ENCODE measurements at places on chromosomes 6 and 20.

DNA sequence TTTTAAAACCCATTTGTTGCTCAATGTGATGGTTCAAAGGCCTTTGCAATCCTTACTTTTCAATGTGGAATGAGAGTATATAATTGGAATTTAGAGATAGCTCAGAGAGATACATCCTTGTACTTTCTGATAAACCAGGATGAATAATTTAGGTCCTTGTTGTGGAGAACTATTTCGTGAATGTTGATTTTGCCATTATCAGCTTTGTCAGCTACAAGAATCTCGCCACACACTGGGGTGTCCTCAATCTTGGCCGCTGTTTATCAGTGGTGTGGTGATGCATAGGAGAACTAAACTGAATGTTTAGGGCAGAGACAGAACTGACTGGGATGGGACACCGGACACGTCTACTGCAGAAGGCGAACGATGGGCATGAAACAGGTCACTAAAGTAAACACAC lies 111.2 kb upstream of the SLC35B3 start:
- no peak for DNase-seq

DNA sequence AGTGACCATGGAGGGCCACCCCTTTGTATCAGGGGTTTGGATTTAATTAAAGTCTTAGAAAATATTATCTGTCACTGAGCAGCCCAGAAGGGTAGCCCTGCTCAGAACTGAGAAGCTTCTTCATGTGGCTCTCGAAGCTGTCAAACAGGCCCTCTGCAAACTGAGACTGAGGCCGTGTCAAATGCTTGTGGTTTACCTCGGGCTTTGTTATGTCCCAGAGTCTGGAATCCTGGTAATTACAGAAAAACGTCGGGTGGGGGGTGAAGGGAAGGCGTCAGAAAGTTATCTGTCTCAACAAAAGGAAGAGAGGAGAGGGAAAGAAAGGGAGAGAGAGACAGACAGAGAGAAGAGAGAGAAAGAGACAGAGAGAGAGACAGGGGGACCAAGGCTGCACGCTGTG lies 200.8 kb downstream of the BMP7 start:
- no peak for DNase-seq

GRCh38 chr6:156974830-156975261 lies 197.7 kb downstream of the ARID1B start:
- no peak for DNase-seq

DNA sequence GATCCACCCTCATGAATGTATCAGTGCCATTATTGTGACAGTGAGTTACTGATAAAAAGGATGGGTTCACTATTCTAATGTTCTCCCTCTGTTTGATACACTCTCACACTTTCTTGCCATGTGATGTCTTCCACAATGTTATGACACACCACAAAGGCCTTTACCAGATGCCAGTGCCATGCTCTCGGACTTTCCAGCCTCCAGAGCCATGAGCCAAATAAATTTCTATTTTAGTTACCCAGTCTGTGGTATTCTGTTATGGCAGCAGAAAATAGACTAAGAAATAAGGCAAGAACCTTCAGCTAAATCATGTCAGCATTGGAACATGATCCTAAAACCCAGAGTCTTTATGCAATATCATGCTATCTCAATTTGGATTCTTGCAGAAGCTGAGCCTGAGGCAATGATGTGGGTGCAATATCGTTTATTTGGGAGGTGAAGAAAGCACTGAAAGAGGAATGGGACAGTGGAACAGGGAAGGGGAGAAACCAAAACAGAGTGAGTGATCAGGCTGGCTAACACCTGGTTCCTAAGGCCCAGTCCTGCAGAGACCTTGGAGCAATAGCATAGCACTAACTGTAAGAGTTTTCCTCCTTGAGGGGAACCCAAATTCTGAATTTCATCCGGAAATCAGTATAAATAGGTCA lies 130.4 kb upstream of the LRFN2 start:
- DNase-seq = no peak

DNA sequence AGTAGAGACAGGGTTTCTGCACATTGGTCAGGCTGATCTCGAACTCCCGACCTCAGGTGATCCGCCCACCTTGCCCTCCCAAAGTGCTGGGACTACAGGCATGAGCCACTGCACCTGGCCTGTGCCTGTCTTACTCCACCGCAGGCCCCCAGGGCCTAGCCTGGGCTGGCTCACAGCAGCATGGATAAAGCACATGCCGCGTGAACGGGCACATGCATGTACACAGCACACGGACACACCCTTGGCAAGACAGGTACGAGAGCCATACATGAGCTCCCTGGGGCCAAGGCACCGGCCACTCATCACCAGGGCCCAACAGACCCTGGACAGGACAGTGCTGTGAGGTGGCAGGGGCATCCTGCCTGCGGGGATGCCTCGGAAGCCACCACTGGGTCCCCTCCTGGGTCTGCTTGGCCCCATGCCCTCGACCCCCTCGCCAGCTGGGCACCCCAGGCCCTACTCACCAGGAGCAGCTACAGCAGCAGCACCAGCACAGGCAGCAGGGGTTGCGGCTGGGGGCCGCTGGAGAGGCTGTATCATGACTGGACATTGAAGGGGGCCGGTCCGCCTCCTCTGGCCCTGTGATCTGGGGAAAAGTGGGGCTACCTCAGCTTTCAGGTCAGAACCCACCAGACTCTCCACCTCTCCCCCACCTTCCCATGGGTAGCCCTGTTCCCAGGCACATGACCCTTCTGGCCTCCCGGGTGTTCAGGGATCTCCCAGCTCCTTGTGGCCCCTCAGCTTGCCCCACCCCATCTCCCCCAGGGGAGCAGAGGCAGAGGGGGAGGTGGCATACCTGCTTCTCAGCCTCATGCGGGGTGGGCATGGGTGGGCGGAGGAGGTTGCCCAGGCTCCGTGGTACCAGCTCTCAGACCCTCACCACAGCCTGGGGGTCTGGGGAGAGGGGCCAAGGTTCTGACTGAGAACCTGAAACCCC lies 3.0 kb downstream of the RGS19 start:
- DNase-seq = no peak

DNA sequence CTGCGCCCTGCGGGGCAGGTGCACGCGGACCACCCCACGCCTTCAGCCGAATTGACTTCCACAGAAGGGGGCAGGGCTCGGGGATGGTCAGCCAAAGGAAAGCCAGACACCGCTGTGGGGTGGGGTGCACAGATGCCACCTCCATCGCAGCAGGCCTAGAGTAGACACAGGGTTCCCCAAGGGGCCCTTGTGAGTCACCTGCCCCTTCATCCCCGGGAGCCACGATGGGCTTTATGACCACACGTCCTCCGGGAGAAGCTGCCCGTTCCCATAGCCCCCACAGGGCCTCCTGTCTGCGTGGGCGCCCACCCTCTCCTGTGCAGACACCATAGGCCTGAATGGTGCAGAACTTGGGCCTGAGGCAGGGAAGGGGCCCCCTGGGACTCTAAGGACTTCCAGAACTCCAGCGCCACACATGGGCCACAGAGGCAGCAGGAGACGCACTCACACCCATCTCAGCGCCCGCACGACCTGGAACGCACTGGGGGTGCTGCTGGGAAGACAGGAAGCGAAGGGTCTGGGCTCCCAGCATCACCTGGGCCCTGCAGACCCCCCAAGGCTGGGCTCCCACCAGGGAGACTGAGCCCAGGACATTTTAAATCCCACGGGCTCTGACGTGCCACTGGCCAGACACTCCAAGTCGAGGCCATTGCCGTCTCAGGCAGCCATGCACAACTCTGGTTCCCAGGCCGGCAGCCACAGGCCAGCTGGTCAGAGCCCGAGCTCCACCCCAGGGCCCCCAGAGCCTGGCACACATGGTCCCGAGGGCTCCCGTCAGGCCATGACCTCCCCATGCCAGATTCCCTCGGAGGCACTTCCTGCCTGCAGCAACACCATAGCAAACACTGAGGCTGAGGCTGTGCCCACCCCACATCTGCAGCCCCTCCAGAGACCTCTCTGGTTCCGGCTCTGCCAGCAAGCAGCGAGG lies 134.2 kb downstream of the DLL1 start:
- DNase-seq = no peak

GRCh38 chr6:157996201-157996712 lies 14.6 kb downstream of the SYNJ2 start:
- DNase-seq = no peak

- DNase-seq = no peak
Observed at GRCh38 chr6:15512126-15512525, 150.7 kb downstream of the DTNBP1 start.

GRCh38 chr6:91678679-91679446 lies 1092.0 kb upstream of the MAP3K7 start:
- no peak for DNase-seq

DNA sequence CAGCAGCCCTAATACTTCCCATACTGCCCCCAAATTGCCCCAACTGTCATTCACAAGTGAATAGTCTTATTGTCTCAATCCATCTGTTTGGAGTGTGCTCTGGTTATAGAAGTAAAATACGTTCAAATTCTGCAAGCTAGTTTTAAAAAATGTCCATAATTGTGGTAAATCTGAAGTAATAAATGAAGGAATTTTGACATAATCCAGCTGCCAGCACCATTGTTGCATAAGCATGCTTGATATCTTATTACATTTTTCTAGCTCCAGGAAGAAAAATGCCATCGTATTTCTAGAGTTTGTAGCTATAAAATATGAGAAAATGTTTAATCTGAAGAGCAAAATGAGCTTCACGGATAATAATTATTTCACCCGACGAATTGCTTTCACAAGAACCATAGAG lies 664.7 kb downstream of the RFPL4B start:
- DNase-seq = no peak

DNA sequence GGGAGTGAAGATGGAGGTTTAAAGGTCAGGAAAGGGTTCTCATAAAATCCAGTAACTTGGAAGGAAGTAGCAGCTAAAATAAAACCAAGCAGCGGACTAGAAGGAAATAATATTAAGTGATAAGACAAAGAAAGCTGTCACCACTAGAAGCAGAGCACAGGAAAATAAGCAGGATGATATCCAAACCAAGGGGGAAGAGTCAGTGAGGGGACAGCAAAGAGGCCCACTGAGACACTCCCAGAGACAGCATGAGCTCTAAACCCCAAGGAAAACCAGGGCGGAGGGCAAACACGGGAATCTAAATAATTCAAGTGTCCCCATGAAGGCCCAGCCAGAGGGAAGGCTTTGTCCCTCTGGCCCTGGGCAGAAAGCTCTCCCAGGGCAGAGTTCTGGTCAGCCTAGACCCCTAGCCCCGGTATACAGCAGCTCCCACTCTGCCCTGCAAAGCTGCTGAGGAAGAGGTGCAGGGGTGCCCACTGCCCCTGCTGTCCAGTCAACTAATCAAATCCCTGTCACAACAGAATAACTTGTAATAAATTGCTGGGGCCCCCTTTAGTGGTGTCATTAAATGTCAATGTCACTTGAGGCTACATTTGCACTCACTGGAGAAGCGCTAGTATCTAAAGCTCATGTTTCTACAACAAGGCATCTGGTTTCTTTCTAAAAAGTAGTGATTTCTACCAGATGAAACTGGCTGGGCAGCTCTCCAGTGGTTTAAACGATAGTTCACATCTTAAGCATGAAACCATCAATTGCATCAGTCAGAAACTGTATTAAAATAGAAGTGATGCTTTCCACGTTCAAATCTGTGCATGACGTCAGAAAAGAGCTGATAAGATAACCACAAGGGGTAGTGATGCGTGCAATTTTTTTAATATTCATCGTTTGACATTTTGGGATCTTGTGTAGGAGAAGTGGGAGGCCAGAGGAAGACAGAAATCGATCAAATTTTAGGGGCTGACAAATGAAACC lies 13.6 kb downstream of the PDE10A start:
- no peak for DNase-seq

- no peak for DNase-seq
Observed at GRCh38 chr6:138182939-138183789, 21.4 kb downstream of the ARFGEF3 start.

GRCh38 chr6:161228921-161229591 lies 44.8 kb downstream of the AGPAT4 start:
- DNase-seq = no peak

DNA sequence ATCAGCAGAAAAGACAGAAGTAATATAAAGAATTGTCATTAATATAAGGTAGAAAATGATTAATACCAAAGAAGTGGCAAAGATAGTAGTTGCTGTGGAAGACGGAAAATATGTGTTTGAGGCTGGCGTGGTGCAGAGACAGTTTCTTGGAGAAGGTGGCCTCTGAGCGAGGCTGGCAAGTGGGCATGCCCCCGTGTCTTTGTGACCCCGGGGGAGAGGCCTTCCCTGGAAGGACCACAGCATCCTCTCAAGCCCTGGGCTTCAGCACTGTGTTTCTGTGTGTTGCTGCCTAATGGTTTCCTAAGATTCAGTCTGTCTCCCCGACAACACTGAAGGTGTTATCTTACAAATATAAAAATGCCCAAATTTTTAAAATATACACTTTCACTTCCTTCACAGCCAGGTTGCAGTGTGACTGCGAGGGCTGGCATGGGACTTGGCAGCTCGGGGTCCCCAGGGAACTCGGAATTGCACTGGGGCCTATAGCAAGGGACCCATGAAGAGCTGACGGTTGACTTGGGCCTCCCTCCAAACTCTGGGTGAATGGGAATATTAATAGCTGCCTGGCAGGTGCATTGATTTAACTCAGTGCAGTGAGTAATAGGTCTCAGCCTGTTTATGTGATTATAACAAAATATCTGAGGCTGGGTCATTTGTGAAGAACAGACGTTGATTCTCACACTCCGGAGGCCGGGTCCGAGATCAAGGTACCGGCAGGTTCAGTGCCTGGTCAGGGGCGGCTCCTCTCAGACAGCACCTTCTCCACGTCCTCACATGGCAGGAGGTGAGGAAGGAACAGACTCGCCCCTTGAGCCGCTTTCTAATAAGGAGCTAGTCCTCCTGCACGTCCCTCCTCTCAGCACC lies 47.4 kb upstream of the AFDN start:
- no peak for DNase-seq

GRCh38 chr6:39396854-39397253 lies 74.4 kb upstream of the KCNK16 start:
- DNase-seq = no peak

- DNase-seq = no peak
Observed at GRCh38 chr6:79781916-79782315, 150.8 kb downstream of the SH3BGRL2 start.

GRCh38 chr6:89790403-89790802 lies 29.2 kb downstream of the MDN1 start:
- DNase-seq = no peak

DNA sequence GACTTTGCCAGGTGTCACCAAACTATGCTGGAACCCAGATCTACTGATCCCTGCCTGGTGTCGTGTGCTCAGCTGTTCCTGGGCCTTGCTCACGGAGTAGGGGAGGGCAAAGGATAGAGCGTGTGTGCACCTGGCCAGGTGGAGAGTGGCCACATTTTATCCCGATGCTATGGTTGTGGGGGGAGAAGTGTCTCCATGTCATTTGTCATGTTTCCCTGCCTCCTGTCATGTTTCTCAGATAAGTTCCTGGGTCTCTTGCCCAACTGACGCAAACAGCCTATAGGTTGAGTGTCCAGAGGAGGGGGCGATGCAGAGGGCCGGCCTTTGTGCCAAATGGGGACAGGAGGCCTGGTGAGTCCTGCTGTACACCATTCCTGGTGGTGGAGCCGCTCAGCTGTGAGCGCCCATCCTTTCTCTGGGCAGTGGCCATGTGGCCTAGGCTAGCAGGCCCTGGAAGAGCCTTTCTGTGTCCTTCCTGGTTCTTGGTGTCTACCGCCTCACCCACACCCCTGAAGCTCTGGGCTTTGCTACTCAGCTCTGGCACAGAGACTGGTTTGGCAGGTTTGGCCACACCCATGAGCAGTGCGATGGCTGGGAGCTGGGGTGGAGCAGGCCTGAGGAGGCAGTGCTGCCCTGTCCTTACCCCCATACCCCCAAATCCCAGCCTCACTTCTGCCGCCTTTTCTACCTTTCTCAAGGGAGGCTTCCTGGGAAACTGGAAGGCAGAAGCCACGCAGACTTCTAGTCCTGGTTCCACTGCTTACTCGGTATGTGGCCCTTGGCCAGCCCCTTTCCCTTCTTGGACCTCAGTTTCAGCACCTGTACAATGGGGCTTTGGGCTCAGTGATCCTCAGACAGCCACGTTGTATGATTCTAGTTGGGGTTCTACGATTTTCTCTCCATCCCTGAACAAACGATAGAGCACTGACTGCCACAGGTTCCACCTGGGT lies 32.3 kb upstream of the EPB41L1 start:
- DNase-seq = no peak

Data from T-helper 22 cell (primary cell).